ENCODE measurements at places on chromosomes 6 and 20. TPM values are rescaled to one million over a fixed set of nuclear protein-coding genes. Genes with fewer than 3 reads are reported as not detected.

DNA sequence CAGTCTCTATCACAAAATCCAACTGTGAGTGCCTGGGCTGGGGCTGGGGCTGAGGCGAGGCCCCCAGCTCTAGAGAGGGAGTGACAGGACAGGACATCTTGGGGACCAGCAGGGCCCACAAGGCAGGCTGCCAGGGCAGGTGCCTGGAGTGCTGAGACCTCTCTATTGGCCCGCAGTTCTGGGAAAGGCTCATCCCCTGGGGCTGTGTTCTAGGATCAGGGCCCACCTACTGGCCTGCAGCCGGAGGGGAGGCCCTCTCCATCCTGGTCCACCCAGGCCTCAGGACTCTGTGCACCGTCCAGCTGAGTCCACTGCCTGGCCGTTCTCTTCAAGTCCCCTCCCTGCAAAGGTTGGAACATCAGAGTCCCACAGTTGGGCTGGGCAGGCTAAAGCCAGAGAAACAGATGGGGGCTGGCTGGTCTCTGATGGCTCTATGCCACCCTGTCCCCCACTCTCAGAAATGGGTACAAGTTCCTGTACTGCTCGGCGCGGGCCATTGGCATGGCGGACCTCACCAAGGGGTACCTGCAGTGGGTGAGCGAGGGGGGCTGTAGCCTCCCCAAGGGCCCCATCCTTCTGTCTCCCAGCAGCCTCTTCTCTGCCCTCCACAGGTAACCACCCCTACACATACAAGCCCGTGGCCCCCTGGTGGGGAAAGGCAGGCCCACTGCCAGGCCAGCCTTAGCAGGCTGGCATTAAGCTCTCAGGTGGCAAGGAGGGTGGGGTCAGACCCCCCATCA, 9.0 kb downstream of the EMILIN3 start:
- DNase-seq: no peak

- no peak for DNase-seq
Observed at GRCh38 chr20:12321736-12322135, 404.0 kb downstream of the BTBD3 start.

- no peak for DNase-seq
Observed at GRCh38 chr6:90286884-90287488, 9.7 kb downstream of the BACH2 start.

DNA sequence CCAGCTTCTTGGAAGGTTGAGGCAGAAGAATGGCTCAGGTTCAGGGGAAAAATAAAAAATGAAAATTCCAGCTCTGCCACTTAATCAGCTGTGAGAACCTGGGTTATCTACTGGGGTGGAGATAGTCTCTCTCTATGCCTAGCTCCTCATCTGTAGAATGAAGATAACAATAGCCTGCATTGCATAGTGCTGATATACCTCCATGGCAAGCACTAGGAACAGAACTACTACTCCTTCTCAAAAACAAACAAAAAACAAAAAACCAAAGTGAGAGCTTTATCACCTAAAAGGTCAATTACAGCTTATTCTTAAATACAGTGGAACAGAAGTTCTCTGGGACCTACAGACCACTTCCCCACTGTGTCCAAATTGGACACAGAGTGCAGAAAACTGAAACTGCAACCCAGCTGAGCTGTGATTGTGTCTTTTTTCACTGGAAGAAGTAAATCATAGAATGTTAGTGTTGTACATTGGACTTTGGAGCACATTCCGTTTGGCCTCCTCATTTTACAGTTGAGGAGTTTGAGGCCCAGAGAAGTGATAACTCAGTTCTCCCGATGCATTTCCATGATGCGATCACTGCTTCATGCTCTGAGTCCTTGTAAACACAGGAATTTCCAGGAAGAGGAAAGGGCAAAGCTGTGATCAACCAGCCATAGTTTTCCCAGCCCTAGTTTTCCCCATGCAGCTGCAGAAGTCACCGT, 23.3 kb downstream of the MTFR2 start:
- no peak for DNase-seq

- DNase-seq: no peak
Observed at GRCh38 chr6:165952514-165952913, 215.1 kb downstream of the TBXT start.

- no peak for DNase-seq
Observed at GRCh38 chr6:119324718-119325117, 24.8 kb downstream of the MAN1A1 start.

DNA sequence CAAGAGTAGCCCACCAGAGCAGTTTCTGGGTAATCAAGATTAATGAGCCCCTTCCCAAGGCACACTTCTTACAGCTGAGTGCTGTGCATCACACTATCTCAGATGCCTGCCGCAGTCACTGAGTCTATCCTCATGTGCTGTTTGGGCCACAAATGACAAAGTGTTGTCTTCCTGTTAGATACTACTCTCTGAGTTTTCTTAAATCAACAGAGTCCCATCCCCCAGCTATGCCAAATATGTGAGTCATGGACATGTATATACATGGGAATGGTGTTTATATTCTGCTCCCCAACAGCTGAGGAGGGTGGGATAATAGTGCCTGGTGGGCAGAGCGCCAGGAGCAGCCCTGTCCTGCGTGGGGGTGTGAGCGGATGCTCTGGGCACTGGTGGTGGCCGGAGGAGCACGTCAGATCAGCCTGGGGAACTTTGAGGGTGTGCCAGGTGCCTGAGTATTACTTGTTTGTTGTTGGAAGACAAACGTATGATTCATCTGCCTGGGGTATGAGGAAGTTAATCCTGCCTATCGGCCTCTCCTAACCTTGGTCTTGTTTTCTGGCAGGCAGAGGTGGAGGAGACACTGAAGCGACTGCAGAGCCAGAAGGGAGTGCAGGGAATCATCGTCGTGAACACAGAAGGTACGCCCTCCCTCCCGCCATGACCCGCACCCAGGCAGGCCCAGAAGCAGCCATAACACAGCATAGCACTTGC, 9.6 kb downstream of the DYNLRB1 start:
- DNase-seq: peak; percentile 88

- DNase-seq: no peak
Observed at GRCh38 chr6:44715925-44716324, 328.4 kb downstream of the CDC5L start.

DNA sequence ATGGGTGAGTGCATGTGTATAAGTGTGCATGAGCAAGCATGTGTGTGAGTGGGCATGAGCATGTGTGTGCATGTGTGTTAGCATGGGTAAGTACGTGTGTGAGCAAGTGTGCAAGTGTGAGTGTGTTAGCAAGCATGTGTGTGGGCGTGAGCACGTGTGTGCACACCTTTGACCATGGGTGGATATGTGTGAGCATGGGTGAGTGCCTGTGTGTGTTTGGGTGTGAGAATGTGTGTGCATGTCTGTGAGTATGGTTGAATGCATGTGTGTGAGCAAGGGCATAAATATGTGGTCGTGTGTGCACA, 84.6 kb downstream of the DLL1 start:
- DNase-seq: no peak

DNA sequence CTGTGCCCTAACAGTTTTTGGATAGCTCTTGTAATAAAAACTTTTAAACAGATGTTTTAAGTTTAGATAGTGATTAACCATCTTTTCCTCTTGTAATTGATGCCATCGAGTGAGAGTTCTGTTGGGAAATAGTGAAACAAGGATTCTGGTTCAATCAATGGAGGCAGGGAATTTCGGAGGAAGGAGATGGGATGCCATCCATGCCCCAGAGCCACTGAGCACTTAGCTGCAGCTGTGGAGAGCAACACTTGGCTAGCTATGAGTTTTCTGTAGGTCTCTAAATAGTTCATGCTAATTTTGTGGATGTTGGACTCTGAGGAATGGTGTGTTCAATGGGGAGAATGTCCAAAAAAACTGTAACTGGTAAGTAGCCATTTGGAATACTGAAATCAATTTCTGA, 16.7 kb downstream of the CBFA2T2 start:
- no peak for DNase-seq

GRCh38 chr6:4155848-4156466, 20.6 kb upstream of the ECI2 start:
- DNase-seq: peak; percentile 90

DNA sequence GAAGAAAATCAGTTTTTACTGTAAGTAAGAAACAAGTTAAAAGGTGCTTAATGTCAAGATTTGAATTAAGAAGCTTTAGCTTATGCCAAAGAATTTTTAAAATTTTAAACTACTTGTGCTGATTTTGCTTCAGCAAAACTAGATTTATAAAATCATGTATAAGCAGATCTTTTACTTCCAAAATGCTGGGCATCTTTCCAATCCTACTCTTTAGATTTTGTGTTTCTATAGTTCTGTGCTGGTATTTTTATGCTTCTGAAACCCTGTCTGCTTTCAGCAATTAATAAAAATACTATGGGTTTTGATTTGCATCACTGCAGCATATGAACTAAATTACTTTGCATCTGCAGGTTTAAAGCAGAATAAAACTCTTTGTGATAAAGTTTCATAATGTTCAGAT, 238.6 kb upstream of the RNF217 start:
- no peak for DNase-seq

DNA sequence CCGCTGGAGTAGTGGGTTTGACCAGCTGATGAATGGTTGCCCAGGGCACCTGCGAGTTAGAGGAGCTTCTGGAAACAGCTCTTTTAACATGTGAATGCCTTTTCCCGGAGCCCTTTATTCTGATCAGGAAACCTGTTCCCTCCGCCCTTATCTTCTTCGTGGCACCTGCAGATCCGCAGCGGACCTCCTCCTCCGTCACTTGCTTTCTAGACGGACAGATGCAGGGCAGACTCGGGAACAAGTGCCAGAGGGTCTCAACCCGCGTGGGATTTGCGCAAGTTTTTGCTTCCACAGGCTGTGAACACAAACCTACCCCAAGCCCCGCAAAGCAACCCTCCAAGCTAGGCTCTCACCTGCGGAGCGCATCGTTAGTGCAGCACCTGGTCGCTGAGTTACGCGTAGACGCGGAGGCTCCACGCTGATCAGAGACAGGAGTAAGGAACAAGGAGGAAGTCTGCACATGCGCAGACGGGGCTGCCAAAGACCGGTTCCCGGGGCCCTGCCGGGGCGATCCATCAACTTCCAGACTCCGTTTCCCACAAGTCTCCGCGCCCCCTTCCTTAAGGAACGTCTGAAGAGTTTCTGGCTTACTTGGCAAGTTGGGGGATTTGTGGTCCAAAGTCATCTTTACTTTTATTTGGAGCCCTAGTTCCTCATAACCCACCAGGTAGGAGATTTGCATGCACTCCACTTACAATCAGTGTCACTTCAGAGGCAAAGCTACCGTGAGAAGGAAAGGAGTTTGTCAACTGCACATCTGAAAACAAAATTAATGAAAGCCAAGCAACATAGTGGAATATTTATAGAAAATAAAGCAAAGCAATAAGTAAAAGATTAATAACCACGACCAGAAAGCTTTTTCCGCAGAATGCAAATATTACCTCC, 52.7 kb upstream of the ELMO2 start:
- peak; percentile 77 for DNase-seq

- no peak for DNase-seq
Observed at GRCh38 chr6:36029464-36029863, 1.9 kb downstream of the MAPK14 start.

- DNase-seq: no peak
Observed at GRCh38 chr6:115891111-115891669, 169.5 kb downstream of the FRK start.

- no peak for DNase-seq
Observed at GRCh38 chr20:40749985-40750506, 61.0 kb upstream of the MAFB start.

DNA sequence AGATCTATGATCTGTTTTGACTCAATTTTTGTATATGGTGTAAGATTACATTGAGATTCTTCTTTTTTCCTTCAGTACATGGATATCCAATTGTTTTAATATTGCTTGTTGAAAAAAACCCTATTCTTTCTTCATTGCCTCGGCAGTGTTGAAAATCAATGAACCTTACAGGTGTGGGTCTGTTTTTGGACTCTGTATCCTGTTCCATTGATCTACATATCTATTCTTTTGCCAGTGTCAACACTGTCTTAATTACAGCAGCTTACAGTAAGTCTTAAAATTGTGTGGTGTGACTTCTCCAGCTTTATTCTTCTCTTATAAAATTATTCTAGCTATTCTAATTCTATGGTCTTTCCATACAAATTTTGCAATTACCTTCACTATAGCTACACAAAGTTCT, 81.8 kb upstream of the KCNK16 start:
- DNase-seq: no peak

- no peak for DNase-seq
Observed at GRCh38 chr6:50952092-50952907, 133.6 kb downstream of the TFAP2B start.

DNA sequence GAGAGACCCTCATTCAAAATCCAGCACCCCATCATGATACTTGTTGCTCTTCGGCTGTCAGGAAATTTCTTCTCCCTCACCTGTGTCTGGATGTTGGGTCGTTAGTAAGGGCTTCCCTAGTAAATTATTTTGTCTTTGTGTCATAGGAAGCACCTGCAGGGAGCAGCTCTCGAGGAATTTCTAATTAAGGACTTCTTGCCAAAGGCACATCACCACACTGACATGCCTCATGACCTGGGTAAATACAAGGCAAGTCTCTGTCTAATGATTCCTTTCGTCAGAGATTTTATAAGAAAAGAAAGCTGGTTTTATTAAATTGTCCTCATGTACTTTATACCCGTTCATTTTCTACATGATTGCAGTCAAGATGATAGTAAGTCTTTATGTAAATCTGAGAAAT, at the start of gene NOX3:
Gene NOX3 (minus strand): TSS at position 74 of the 400 bp plus-strand sequence. CDS start 39 bp downstream, at position 35.
- no peak for DNase-seq

GRCh38 chr6:116969211-116969863, 92.3 kb downstream of the RFX6 start:
- peak; percentile 61 for DNase-seq

DNA sequence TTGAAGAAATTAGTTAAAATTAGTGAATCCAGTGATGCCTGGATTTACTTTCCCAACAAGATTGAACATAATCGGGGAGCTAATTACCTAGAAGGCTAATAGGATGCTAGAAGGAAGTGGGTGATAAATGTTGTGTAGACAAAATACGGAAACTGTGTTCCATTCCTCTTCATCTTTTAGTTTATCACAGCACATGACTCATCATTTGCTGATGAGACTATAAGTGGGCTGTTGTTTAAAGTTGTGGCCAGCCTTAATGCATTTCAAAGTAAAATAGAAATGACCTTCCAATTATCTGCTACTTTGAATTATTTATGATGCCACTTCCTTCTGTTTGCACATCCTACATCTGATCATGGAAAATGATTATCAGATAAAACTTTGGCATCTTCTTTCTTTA, 43.4 kb downstream of the OGFRL1 start:
- no peak for DNase-seq

GRCh38 chr20:53750827-53751619, 157.4 kb upstream of the ZNF217 start:
- no peak for DNase-seq

GRCh38 chr20:1674361-1674760, 16.8 kb upstream of the SIRPG start:
- DNase-seq: peak; percentile 20

The KCNG1 gene
- 16.9 TPM for total RNA-seq

The TENT5A gene
- total RNA-seq: 26.3 TPM

The SPATA2 gene
- 24.1 TPM for total RNA-seq

The UTRN gene
- 94.0 TPM for total RNA-seq

The TAGAP gene
- 3.7 TPM for total RNA-seq

The TMEM74B gene
- 0.38 TPM for total RNA-seq

The RFX6 gene
- 1.6 TPM for total RNA-seq

The NKX2-4 gene
- total RNA-seq: not detected

The ARMH2 gene
- total RNA-seq: not detected

Data from mucosa of descending colon (tissue), 3 donors.